ENCODE measurements at places on chromosomes 13 and 19. TPM values are rescaled to one million over a fixed set of nuclear protein-coding genes. Genes with fewer than 3 reads are reported as not detected.

The SIAH3 gene
- not detected for total RNA-seq

The OR7C2 gene
- not detected for total RNA-seq

The LAIR1 gene
- total RNA-seq: not detected

The ZNF491 gene
- not detected for total RNA-seq

The ZNF28 gene
- total RNA-seq: 0.90 TPM

The SEMA6B gene
- total RNA-seq: 6.3 TPM

The ZFP28 gene
- 4.0 TPM for total RNA-seq

The TEKTIP1 gene
- not detected for total RNA-seq

The LGALS4 gene
- total RNA-seq: 0.77 TPM

The ZNF835 gene
- total RNA-seq: not detected

The MEIOSIN gene
- not detected for total RNA-seq

The NLRP5 gene
- total RNA-seq: not detected

The ZNF44 gene
- 0.80 TPM for total RNA-seq

The SLC17A7 gene
- total RNA-seq: 0.49 TPM

The MICOS13 gene
- total RNA-seq: 47.2 TPM

The A1BG gene
- 13.7 TPM for total RNA-seq

The F7 gene
- total RNA-seq: not detected

The ELANE gene
- 0.14 TPM for total RNA-seq

The PSG3 gene
- total RNA-seq: 0.16 TPM

The NLRP11 gene
- not detected for total RNA-seq

The ZNF418 gene
- total RNA-seq: 1.7 TPM

The KISS1R gene
- 0.43 TPM for total RNA-seq

The CGB5 gene
- 1.0 TPM for total RNA-seq

The IGFL1 gene
- 2.6 TPM for total RNA-seq

The PRKCSH gene
- total RNA-seq: 246 TPM

The ZNF773 gene
- 5.8 TPM for total RNA-seq

The MYO1F gene
- total RNA-seq: 0.28 TPM

The UCHL3 gene
- 54.9 TPM for total RNA-seq

The CDC42EP5 gene
- not detected for total RNA-seq

The C19orf18 gene
- total RNA-seq: not detected

The PLK5 gene
- total RNA-seq: not detected

The MBD3L2 gene
- total RNA-seq: not detected

The PTGIR gene
- 0.10 TPM for total RNA-seq

The PLIN5 gene
- 0.11 TPM for total RNA-seq

The KLF16 gene
- 19.6 TPM for total RNA-seq

All from A549 treated with DMSO at 1 μM for 4 hours (cell line).